ENCODE measurements at places on chromosomes 16 and 17.

GRCh38 chr16:77723108-77723514, 797 bp downstream of the NUDT7 start:
- DNase-seq = no peak

GRCh38 chr17:78716814-78717393, 65.2 kb downstream of the CYTH1 start:
- peak; percentile 33 for DNase-seq

GRCh38 chr17:9050801-9051401, 29.6 kb downstream of the NTN1 start:
- DNase-seq = peak; percentile 62

DNA sequence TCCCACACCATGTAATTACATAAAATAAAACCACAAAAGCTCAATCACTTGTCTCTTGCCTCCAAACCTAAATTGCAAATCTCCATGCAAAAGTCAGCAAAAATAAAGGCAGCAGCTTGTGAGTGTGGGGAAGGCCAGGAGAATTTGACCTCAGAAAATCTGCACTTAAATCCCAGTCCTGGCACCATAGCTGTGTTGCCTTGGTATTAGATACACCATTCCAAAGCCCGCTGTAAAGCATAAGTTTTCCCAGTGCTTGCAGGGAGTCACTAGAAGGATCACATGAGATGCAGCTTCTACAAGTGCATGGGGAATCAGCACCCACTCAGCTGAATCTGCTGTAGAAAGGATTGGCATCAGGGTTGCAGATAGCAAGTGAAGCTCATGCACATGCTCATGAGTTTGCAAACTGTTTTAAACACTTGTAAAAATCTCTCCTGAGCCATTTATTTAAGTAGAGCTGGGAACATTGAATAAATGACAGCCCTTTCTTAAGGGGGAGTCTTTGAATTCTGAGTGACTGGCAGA, 495.0 kb upstream of the HSBP1 start:
- DNase-seq = no peak

DNA sequence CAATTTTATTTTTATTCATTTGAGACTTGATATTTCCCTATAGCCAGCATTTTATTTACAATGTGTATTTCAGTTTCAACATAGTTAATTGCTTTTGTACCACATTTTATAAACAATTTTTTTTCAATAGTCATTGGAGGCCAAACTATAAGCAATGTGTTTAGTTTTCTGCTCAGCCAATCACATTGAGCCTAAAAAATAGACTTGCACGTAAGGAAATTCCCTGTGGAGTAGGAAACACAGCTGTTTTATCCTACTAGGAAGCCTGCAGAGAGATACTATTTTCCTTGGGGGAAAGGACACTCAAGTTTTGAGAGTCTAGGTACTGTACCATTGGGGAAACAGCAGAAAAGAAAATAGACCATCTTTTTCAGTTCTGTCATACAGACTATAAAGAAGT, 410.2 kb upstream of the GOT2 start:
- no peak for DNase-seq

- DNase-seq = no peak
Observed at GRCh38 chr16:68270353-68270752, 6.0 kb downstream of the SLC7A6 start.

DNA sequence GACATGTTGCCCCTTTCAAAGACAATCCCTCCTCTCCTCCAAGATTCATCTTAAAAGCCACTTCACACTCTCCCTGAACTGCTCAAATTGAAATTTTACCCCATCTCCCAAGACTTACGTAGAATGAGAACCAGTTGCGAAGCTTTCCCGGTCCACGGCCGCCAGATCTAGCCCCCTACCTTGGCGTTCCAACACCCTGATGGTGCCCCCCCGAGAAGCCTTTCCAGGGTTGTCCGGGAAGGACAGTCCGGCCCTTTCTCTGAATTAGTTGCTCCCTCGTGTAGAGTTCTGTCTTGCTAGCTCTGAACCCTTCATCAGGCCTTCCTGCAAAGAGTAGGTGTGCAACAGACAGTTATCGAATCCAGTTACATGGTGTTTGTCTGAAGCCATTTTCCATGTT, 60.0 kb upstream of the DNAH17 start:
- no peak for DNase-seq

GRCh38 chr16:76653390-76654026, 376.3 kb downstream of the CNTNAP4 start:
- DNase-seq = peak; percentile 49

- DNase-seq = no peak
Observed at GRCh38 chr17:77475016-77475976, 334.5 kb downstream of the SEC14L1 start.

DNA sequence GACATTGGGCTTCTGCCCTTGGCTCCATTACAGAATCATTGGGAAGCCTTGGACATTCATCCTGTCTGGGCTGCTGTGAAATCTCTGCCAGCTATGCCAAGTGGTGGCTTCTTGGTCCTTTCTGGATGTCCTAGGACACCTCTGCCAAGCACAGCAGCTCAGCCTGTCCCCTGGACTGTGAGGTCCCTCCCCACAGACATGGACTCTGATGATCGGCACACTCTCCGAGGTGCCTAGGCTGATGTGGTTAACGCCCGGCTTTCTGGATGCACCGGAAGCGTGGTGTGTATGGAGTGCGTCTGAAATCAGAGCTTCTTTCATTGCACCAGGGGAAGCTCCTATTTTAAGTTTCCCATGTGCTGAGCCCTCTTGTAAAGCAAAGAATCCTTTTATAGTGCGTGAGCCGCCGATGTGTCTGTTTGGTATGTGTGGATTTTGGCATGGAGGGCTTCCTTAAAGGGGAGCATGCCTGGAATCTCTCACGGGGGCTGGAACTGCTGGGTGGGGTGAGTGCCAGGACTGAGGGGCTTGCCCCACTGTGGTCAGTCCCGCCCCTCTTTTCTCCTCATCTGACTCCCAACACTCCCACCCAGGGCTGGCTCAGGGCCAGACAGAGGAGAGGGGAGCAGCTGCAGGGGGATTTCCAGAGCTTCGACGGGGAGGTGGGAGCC, 7.0 kb upstream of the ARHGAP23 start:
- no peak for DNase-seq

DNA sequence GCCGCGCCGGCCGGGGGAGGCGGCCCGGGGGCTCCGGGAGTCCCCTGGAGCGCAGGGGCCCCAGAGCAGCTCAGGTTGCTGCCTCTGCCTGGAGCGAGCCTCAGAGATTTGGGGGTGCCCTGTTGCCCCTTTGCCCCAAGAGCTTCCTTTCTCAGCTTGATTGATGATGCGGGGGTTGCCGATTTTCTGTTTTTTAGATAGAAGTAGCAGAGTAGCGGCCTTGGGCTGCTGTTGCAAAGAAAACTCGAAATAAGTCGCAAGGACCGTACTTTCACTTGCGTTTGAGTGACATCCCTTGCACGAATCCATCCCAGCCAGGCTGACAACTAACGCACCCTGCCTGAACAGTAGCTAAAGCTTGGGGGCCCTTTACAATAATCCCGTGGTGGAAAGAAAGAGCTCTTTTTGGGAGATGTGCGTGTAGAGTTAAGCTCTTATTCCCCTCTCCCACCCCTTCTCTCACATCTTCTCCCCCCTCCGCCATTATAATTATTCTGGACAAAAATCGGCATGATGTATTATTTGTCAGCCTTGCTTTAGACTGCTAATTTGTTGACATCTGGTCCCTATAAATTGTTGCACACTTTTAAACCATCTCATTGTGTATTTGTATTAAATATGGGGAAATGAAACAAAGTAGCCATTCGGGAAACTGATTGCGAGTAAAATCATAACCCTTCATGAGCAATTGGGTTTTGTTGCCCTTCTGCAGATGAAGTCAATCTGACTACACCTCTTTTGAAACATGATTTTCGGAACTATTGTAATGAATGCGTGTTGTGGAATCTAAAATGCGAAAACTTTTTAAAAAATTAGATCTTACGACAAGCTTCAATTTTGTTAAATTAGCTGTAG, 873 bp downstream of the USP10 start:
- DNase-seq = no peak

DNA sequence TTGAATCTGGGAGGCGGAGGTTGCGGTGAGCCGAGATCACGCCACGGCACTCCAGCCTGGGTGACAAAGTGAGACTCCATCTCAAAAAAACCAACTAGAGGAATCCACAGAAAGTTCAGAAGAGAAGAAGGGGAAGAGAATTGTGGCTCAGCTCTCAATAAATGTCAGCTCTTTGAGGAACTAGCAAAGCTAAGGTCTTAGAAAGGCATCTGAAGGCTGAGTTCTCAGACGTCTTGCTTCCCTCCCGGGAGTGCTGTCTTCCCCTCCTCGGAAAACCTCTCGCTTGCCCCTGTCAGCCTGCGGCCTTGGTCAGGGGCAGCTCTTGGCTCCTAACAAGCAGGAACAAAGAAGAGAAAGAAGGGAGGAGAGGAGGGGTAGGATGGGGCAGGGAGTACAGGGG, 5.3 kb downstream of the SHPK start:
- DNase-seq = no peak

- DNase-seq = peak; percentile 40
Observed at GRCh38 chr17:50904518-50905459, 38.6 kb upstream of the TOB1 start.

GRCh38 chr17:42187833-42188232, 2.6 kb upstream of the HCRT start:
- DNase-seq = no peak

DNA sequence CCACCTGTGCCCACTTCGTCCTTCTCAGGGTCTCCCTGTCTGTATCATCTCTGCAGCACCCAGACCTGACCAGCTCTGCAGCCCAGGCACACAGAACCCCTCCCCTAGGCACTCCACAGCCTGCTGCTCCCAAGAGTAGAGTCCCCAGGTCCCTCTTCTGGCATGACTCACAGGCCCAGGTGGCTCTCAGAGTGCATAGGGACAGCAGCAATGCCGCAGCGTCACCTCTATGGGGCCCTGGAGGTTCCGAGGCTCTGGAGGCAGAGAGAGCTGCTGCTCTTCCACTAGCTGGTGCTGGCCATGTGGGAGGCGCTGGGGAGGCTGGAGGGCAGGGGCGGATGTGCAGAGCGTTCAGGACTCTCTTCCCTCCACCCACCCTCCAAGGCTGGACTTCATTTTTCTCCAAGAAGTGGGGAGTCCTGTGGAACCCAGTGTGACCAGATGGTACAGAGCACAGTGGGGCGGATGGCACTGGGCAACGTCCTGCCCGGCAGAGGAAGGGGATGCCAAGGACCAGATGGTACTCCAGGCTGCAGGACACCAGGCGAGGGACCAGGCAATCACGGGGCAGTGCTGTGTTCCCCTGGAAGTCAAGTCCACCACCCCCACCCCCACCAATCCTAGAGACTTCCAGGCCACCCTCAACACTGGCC, 151.7 kb downstream of the RBFOX3 start:
- DNase-seq = no peak

- peak; percentile 78 for DNase-seq
Observed at GRCh38 chr17:80124351-80124981, 22.5 kb downstream of the EIF4A3 start.

DNA sequence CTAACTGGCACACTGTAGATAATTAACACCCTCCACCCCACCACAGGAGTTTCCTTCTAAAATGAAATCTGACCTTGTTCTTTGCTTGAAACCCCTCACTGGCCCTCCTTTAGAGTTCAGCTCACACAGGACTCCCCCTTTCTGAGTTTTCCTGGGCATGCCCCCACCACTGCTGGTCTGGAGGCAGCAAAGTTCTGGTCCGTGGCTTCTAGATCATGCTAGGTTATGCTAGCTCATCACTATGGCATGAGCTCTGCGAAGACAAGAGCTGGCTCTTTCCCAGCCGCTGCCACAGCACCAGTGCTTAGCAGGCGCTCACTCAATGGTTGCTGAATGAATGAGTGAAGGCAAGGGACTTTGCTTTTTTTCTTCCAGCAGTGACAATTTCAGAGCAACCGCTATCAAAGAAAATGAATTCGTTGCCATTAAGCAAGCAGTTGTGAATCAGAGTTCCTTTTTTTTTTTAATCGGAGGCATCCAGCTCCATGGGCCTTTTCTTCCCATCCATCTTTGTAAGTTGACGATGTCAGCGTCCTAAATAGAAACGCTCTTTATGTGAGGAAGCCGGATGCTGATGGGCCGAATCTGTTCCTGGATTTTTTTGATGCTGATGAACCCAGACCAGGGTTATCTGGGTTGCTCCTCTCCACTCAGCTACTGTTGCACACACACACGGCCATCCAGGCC, 80.8 kb upstream of the NOL11 start:
- DNase-seq = no peak

- DNase-seq = peak; percentile 13
Observed at GRCh38 chr16:70159355-70160348, 13.9 kb upstream of the CLEC18C start.

- no peak for DNase-seq
Observed at GRCh38 chr16:88773812-88774291, 11.2 kb downstream of the PIEZO1 start.

GRCh38 chr17:77598241-77598620, 360.3 kb upstream of the TNRC6C start:
- DNase-seq = no peak

DNA sequence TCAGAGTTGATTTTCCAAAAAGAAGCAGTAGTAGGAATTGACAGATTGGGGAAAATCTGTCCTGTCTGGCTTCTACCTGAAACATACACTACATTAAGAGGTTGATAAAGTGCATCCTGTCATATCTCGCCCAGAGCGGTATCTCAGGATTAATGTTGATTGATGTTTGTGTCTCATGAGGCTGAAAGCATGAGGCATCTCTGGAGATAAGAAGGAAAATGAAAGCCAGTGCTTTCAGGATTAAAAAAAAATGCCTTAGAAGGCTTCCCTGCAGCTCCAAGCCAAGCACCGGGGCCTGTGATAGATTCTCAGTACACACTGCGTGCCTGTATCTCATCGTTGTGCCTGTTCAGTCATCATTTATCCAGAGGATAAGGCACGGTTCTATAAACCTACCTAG, 26.4 kb upstream of the CD300E start:
- no peak for DNase-seq

- no peak for DNase-seq
Observed at GRCh38 chr17:64042700-64043485, 22.5 kb upstream of the ICAM2 start.

DNA sequence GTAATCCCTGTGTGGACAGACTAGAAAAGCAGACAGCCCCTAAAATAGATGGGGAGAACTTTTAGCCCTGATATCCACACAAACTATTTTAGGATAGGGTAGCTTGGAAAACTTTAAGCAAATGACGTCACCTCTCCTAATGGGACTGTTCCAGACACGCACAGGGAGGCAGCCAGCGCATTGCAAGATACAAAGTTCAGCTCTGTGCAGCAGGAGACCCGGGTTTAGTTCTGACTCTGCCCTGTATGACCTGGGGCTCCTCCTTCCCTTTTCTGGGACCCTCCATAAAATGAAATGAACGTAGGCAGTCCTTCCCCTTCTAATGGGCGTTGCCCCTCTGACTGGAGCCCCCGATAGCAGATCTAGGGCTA, 6.3 kb downstream of the ZNF689 start:
- DNase-seq = no peak

DNA sequence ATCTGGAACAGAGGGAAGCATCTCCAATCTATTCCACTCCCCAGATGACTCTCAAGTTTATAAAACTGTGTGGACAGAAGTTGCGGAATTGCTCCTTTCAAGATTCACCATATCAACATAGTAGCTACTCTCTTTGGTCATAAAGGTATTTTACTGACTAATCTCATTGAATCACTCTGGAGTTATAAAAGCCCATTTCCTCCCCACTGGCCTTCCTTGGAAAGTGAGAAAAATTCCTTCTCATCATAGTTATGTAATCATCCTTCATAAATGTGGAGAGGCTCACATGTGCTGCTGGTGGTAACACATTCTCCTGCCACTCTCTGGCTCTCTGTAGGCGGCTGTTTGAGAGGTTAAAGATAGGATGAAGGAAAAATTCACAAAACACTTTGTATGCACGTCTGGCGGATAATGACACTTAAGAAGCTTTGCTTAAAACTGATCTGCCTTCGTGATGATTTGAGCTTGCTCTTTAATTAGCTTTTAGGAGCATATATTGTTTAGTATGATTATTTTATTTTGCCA, 1034.0 kb upstream of the EEF2KMT start:
- no peak for DNase-seq
